ENCODE measurements at places on chromosomes 16 and 17. TPM values are rescaled to one million over a fixed set of nuclear protein-coding genes. Genes with fewer than 3 reads are reported as not detected.

DNA sequence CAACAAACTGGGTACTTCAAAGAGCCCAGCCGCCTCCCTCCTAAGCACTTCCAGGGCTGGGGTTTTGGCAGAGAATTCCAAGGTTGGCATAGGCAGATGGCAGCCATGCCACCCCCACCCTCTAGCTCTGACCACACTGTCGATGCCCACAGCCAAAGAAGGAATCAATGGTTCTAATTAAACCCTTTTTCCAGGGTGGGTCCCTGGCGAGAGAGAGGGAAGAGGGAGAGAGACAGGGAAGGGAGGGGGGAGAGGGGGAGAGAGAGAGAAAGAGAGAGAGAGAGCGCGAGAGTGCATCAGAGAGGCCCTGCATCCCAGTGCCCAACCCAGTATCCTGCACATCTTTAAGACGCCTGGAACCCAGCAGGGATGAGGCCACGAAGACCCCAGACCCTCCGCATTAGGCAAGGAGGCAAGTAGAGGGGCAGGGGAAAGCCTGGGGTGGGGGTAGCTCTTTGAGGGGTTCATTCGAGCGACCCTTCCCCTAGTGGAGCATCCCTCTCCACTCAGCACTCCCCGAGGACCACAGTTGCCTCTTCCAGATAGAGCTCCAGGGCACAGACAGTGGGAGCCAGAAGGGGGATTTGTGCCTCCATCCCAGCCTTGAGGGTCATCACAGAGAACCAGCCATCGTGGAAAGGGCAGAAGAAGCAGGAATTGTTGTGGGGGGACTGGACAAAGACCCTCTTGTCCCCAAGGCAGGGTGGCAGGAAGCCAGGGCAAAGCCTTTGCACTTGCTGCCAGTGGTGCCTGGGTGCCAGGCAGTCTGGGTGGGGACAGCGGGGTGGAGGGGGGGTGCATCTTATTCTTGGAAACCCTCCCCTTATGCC is 2.6 kb downstream of the SRCIN1 start:
- DNase-seq: no peak

The KRTAP16-1 gene
- not detected for total RNA-seq

The HIC1 gene
- not detected for total RNA-seq

- DNase-seq: no peak
Observed at GRCh38 chr16:57724531-57724930, 11.0 kb upstream of the KATNB1 start.

The KCNJ18 gene
- not detected for total RNA-seq
